ENCODE measurements at places on chromosomes 13 and 19.

GRCh38 chr19:6241680-6242377 is 37.9 kb downstream of the MLLT1 start:
- DNase-seq = no peak

GRCh38 chr19:7619671-7620441 is 9.5 kb downstream of the XAB2 start:
- no peak for DNase-seq

- no peak for DNase-seq
These were observed 414.1 kb upstream of the SLITRK1 start for GRCh38 chr13:84296401-84296800.

DNA sequence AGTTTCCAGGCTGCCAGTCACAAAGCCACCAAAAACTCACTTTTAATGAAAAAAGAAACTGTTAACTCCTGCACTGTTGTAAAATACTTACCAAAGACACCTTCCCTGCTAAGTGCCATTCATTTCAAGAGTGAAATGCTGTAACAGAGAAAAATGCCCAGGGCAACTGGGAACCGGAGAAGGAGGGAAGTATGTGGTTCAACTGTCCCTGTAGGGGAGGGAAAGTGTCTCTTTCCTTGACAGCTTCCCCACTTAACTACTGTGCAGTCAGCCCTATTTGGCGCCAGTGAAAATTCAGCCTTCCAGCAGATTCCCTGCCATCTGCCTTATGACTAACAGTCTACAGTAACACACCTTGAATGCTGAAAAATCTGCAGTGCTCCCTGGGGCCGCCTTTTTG is 789.0 kb downstream of the DIAPH3 start:
- no peak for DNase-seq

- DNase-seq = no peak
These were observed 128.3 kb upstream of the FRY start for GRCh38 chr13:31903111-31903815.

- no peak for DNase-seq
These were observed 333.9 kb downstream of the NALCN start for GRCh38 chr13:101082441-101082840.

DNA sequence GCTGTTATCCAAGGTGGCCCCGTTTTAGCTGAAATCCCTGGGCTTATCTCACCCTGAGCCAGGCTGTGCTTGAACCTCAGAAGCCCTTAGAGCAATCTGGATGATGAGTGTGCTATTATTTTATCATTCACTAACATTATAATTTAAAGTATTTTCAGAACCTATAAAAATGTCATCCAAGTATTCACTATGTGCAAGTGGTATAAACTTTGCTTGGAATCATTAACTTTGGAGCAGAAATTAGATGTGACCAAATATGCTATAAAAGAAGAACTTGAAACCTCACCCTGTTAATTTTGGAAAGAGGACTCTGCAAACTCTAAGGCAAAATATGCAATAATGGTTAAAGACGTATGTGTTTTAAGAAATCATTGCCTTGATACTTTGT is 147.5 kb downstream of the USP12 start:
- no peak for DNase-seq

GRCh38 chr13:114088234-114088633 is 44.2 kb downstream of the RASA3 start:
- no peak for DNase-seq

DNA sequence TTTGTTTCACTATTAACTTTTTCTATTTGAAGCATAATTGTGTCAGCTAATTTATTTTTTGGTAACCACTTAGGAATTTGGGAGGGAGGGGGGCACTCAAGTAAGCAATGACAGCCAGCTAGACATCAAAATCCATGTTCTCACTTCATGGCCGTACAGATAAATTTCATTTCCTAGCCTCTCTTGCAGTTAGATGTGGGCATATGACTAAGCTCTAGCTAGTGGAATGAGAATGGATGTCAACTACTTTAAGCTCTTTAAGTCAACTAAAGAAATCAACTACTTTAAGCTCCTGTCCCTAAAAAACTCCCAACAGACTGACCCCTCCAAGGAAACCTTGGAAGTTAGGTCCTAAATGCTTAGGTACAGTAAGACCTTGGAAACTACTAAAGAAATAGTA is 92.0 kb downstream of the KCNRG start:
- no peak for DNase-seq

- no peak for DNase-seq
These were observed 15.2 kb upstream of the SLC1A5 start for GRCh38 chr19:46803555-46803954.

DNA sequence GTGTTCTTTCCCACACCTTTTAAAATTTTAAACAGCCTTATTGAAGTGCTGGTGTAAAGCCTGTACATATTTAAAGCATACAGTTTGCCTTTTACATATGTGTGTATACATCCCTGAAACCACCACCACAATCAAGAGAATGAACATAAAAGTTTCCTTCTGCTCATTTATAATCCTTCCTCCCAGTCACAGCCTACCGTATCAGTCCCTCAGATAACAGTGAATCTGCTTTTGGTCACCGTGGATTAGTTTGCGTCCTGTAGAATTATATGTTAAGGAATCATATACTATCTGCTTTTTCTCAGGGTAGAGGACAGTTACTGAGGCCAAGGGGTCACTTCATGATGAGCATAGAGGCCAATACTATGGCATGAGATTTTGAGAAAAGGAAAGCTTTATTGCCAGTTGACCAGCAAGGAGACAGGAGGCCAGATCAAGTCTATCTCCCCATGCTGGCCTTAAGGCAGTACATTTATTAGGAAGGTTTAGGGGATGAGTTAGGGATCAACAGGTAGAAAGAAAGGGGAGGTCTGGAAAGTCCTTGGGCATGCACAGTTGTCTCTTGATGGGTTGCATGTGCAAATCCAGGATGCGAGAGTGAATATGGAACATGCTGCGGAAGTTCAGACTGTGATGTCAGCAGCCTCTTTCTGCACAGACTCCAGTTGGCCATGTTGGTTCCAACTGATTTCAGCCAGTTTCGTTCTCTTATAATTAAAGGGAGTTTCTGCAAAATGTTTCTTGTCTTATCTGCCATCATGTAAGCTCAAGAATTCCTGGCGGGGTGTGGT is 36.3 kb upstream of the LSM14A start:
- no peak for DNase-seq

DNA sequence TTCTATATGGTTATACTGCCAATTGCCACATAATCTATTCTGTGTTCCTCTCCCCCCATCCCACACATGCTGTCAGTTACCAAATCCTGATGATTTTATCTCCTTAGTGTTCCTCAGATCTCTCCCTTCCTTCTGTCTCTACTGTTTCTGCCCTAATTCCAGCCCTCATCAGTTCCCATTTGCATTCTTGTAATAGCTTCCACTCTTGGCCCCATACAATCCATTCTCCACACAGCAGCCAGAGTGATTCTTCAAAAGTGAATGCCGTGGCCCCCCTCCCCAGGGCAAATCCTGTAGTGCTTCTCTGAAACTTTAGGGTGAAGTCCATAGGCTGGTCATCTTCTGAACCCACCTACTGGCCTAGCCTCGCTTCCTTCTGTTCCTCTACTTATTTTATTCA is 114.4 kb downstream of the ZAR1L start:
- no peak for DNase-seq

DNA sequence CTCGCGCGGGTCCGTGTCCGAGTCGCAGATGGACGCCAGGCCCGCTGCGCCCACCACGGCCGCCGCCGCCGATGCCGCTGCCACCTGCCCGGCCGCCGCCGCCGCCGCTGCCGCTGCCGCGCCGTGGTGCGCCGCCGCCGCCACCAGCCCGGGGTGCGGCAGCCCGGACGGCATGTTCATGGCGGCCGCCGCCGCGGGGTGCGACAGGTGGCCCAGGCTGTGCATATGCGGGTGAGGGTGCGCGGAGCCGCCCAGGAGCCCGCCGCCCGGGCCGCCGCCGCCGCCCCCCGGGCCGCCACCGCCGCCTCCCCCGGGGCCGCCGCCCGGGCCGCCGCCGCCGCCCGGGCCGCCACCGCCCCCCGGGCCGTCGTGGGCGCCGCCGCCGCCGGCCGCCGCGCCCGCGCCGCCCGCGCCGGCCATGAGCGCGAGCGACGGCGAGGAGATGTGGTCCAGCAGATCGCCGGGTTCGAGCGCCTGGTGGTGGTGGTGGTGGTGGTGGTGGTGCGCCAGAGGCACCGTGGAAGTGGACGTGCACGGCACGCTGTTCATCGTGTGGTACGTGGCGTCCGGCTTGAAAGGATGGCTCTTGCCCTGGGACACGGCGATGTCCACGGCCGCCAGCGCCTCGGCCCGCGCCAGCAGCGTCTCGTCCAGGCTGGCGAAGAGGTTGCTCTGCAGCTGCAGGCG is 1.3 kb downstream of the POU4F1 start:
- DNase-seq = no peak

DNA sequence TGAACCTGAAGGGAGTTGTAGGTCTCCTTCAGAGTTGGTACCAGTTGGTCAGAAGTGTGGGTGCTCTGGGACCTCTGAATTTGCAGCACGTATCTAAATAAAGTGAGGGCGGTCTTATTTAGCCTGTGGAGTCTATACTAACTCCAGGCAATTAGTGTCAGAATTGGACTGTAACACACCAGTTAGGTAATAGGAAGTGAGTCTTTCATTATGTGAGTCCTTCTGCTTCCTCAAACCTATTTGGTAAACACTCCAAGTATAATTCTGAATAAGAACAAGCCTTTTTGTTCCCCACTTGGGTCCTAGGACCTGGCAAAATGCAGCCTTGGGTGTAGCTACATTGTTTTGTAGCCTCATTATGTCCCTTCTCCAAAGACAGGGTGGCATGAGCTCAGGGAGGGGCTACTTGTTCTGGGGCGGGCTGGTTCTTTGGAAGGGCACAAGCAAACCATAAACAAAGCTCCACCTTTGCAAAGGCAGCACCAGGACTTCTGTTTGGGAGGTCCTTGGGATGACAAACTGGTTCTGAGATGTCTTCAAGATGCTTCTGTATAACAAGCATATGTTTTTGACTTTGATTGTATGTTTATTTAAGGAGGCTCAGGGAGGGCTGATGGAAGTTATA is 418.0 kb downstream of the ZNF536 start:
- no peak for DNase-seq

- DNase-seq = no peak
These were observed 1314.9 kb downstream of the PCDH9 start for GRCh38 chr13:65915195-65915594.

GRCh38 chr13:40346592-40346991 is 319.8 kb downstream of the FOXO1 start:
- DNase-seq = no peak

- DNase-seq = no peak
These were observed 71.3 kb downstream of the DPF1 start for GRCh38 chr19:38152461-38153379.

- DNase-seq = no peak
These were observed 12.5 kb downstream of the ALG5 start for GRCh38 chr13:36986462-36987240.

GRCh38 chr19:6516659-6517291 is 14.1 kb upstream of the TNFSF9 start:
- peak; percentile 90 for DNase-seq

DNA sequence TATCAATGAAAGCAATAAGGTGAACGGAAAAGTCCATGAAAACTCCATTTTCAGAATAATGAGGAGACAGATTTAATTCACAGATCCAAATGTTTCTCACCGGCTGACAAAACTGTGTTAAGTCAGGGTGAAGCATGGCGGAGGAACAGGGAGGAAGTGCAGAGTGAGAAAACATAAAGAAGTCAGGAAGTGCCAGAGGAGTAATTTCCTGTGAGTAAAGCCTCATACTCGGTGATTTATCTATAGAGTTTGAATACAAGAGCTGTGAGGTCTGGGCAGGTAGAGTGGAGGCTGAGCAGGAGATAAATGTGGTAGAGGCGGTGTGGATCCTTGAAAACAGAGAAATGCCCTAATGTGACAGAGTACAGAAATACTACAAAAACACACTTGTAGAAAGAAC is 11.4 kb downstream of the CARD8 start:
- DNase-seq = no peak

GRCh38 chr13:96792736-96793403 is 201.4 kb downstream of the OXGR1 start:
- no peak for DNase-seq

- DNase-seq = no peak
These were observed 143.5 kb upstream of the SOX1 start for GRCh38 chr13:111923439-111923838.

GRCh38 chr19:44807162-44807561 is 1.7 kb upstream of the BCAM start:
- no peak for DNase-seq

DNA sequence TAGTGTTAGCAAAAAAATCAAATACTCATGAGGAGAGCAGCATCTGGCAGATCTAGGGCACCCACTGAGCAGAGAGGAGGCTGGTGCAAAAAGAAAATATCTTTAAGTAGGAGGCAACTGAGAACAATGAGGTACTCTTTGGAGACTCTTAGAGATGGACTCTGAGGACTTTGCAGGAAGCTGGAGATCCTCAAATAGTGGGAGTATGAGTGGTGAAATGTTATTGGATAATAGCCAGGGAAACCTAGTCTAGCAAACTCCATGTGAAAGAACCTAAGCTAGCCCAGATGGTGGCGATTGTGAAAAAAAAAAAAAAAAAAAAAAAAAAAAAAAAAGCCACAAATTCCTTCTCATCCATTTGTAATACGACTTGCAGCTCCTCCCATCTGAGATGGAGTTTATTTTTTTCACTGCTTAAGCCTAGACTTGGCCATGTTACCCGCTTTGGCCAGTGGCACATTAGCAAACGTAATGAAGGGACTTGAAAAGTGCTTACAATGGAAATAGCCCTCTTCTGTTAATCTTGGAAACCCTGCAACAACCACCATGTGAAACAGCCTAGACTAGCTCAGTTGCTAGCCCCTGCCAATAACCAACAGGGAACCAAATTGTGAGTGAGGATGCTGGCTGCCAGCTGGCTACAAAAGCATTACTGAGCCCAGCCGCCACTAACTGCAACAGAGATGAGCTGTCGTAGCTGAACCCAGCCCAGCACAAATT is 476.2 kb downstream of the KLF12 start:
- DNase-seq = no peak

DNA sequence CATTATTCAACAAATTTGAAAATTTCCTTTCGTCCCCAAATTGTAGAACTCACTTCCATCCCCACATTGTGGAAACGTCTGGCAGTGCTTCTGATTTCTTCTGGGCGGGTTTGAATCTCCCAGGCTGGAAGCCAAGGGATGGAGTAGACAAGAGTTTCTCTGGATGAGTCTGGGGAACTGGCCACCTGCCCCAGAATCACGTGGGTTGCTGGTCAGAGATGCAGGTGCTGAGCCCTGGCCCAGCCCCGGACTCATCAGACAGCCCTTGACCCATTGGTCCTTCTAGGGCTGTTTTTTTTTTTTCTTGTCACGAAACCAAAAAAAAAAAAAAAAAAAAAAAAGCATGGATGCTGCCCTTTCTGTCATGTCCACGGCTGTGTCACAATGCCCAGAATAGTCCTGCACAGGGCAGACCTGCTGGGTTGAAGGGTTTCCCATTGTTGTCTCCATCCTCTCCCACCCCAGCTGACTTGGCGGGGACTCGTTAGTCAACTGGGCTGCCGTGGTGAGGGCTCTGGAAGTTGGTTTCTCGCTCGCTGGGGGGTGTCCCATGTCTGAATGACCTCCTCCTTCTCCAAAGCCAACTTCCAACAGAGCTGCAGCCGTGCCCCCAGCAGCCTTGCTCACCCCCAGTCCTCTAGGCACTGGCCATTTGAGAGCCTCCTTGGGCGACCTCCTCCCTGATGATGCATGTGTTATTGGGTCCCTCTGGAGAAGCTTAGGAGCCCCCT is 12.8 kb downstream of the CHST8 start:
- no peak for DNase-seq

- DNase-seq = no peak
These were observed 6.2 kb downstream of the PPP1R15A start for GRCh38 chr19:48878196-48879024.
